ENCODE measurements at places on chromosomes 2 and 18.

GRCh38 chr18:35376393-35376741, 770 bp downstream of the ZNF396 start:
- peak; percentile 34 for DNase-seq

- no peak for DNase-seq
Observed at GRCh38 chr18:13613099-13613498, 113.3 kb downstream of the FAM210A start.

DNA sequence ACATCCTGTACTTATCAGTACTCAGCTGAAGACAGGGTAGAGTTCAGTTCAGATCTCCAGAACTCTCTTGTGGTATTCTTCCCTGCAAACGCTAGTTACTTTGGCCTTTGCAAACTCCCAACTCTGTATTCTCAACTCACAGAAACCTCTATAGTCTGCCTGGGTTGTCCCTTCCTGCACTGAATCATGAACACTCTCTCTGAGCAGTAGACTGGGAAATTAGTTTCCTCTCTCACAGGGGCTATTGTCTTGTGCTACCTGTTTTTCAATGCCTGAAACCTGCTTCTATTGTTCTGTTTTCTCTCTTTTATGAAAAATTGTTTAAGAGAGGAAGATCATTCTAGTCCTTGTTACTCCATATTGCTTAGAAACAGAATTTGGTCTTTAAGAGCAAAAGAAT, 134.7 kb downstream of the VIT start:
- DNase-seq = no peak

- DNase-seq = no peak
Observed at GRCh38 chr2:43458014-43458628, 137.7 kb downstream of the THADA start.

DNA sequence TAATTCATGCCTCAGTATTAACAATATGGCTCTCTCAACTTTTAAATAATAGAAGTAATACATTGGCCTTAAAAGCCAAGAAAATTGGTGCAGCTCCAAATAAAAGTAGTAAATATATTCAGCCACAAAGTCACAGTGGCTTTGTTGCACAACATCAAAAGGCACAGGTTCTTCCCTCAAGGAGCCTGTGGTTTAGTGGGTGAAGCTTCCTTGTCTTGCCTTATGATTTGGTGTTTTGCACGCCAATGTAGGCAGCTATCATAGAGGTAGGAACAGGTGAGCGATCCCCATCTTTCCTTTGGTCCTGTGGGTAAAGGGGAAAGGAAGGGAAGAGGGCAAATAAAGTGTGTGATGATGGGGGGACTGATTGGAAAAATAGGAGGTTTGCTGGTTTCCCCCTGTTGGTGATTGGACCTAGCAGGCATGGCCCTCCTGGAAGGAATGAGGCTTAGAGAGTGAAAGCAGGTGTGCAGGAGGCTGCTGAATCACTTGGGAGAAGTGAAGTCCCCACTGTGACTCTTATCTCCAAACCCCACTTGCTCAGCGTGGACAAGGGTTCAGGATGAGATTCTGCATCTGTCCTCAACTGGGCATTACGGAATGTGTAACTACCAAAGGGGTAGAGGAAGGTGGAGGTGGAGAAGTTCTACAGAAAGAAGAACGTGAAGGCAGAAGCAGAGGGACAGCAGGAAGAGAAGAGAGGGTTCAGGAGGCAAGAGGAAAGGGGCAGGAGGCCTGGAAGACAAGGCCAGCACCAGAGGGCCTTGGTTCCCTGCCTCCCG, 20.1 kb upstream of the TNP1 start:
- DNase-seq = no peak

GRCh38 chr2:69652206-69652605, 8.7 kb upstream of the AAK1 start:
- DNase-seq = no peak

GRCh38 chr18:23966909-23967308, 47.6 kb upstream of the TTC39C start:
- no peak for DNase-seq

DNA sequence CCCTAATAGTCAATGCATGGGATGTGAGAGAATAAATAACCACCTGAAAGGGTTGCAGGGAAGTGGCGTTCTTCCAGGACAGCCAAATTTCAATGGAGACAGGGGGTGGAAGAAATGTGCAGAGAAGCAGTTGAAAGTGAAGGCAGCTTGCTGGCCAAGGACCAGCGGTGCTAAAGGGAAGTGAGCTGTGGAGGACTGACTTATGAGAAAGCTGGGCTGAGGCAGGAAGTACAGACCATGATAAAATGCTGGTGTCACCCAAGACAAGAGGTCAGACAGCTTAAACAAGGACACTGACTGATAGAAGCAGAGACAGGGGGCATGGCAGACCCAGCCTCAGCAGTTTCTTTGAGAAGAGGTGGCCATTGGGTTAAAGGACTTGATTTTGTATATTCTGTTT, 106.7 kb downstream of the DTNB start:
- DNase-seq = no peak

DNA sequence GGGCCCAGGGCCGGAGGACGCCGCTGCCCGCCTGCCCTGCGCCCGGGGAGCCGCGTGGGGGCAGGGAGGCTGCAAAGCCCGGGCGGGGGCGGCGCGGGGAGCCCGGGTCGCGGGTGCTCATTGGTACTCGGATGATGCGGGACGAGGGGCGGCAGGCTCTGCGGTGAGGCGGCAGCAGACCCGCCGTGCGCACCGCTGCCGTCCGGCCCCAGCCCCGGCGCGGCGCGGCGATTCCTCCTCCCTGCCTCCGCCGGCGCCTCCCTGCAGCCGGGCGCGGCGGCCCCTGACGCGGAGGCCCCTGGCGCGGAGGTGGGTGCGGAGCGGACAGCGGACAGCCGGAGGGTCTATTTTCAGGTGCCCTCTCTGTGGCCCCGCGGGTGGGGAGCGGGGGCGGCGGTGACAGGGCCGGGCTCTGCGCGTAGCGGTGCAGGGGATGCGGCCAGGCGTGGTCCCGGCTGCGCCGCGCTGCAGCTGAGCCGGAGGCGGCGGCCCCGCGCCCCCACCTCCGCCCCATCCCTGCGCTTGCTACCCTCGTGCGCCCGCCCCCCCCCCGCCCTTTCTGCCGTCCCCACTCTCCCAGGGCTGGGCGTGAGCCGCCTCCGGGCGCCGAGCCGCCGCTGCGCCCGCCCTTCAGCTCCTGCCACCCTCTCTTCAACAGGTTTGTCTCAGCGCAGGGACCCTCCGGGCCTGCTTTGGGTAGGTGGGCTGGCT, 640 bp downstream of the SPTBN1 start:
- DNase-seq = peak; percentile 72

DNA sequence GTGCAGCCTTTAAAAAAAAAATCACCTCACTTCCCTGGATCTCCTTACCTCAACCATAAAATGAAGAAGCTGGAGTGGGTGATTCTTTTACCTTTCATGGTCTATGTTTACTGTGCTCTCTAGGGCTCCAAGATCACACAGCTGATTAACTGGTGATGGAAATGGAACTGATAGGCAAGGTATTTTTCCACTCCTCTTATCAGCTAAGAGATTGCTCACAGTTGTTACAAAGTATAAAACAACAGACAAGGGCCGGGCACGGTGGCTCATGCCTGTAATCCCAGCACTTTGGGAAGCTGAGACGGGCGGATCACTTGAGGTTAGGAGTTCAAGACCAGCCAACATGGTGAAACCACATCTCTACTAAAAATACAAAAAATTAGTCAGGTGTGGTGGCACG, 14.5 kb downstream of the RPS27A start:
- no peak for DNase-seq

GRCh38 chr2:23221236-23221635, 163.7 kb upstream of the KLHL29 start:
- no peak for DNase-seq

DNA sequence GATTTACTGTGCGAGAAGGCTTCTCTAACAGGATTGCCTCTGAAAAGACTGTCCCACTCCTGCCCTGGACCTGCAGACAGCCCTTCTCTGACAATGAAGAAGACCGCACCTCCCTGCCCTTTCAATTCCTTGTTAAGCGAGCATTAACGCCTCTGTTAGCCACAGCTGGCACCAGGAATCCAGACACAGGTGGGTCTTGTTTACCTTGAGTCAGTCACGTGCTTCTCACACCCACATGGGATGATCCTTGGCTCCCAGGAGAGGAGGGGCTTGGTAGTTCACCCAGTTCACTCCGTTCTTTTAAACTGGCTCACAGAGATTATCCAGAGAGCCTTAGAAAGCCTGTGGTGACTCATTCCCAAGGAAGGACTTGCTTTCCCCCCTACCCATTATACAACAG, 410.5 kb upstream of the MEIS1 start:
- no peak for DNase-seq

- no peak for DNase-seq
Observed at GRCh38 chr2:26522325-26522724, 44.4 kb upstream of the OTOF start.

GRCh38 chr18:6940451-6940850, 177.1 kb downstream of the LAMA1 start:
- DNase-seq = no peak

DNA sequence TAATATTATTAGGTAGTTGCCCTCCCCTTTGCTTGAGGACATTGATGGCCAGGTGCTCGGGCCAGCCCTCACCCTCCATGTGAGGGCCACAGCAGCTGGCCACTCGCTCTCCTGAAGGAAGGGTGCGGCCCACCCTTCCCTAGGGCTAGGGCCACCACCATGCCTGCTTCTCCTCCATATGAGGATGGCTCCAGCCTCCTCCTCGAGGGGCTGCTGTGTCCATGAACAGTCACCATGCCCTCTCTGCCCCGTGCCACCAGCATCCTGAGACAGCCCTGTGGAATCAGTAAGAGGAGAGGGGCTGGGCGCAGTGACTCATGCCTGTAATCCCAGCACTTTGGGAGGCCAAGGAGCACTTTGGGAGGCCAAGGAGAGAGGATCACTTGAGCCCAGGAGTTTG, 2.4 kb downstream of the GPR17 start:
- DNase-seq = no peak

DNA sequence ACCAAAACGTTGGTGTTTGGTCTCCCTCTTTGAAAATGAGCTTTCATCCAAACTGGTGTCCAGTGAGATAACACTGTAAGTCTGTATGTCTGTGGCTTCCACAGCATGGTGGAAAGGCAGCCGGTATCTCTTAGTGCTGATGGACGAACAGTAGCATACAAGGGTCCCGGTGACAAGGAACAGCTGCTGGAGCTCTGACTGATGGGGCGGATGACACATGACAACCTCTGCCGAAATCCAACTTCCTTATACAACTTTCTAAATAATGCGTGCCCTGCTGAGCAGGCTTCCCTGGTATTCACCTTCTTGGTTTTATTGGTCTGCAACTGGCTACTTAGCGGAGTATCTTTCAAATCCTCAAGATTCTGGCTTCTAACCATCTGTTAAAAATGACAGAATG, 216.2 kb downstream of the SRBD1 start:
- DNase-seq = no peak

GRCh38 chr18:76351961-76352581, 143.0 kb downstream of the ZNF516 start:
- peak; percentile 77 for DNase-seq

GRCh38 chr18:13448335-13448795, 229.8 kb downstream of the LDLRAD4 start:
- DNase-seq = no peak

DNA sequence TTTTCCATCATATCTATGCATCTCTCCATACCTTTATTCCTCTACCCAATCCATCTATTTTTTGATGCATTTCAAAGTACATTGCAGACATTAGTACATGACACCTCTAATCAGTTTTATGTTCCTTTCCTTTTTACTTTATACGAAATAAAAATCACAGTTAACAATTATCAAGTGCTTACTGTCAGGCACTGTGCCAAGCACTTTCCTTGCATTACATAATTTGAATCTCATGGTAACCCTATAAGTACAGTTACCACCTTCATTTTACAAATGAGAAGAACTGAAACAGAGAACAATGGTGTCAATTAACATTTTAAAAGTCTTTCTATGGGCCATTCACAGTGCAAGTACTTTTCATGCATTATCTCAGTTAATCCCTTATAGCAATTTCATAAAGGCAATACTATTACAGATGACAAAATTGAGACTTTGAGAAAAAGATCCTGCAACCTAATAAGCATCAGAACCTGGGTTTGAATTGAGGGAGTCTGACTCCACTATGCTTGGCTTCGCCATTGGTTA, 544.4 kb upstream of the TNP1 start:
- no peak for DNase-seq

- peak; percentile 22 for DNase-seq
Observed at GRCh38 chr18:76377359-76377756, 117.7 kb downstream of the ZNF516 start.

DNA sequence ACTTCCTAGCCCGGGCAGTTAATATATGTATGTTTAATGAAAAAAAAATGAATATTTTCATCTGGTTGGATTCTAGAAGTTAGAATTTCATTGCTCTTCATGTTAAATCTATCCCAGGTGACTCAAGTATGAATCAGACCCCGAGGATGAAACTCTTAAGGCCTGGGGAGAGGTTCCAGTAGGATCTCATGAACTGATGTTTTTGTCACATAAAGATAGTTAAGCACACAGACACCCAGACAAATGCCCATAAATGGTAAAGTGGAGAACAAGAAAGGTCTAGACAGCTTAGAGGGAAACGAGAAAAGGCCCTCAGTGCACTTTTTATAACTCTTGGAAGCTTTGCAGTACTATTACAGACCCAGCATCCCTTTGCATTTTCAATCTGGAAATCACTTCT, 114.1 kb downstream of the RIF1 start:
- no peak for DNase-seq

DNA sequence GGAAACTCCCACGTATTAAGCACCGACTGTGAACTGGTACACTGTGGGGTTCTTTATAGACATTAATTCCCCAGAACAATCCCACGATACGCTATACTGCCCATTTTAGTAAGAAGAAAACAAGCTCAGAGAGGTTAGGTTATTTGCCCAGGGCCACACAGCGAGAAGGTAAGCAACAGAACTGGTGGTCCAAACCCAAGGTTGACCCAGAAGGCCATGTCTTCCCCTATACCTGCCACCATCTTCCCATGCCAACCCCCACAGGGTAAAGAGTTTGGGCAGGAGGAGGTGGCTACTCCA, 69.9 kb downstream of the MARCO start:
- DNase-seq = no peak

- no peak for DNase-seq
Observed at GRCh38 chr18:12038082-12038638, 55.5 kb upstream of the ANKRD62 start.

DNA sequence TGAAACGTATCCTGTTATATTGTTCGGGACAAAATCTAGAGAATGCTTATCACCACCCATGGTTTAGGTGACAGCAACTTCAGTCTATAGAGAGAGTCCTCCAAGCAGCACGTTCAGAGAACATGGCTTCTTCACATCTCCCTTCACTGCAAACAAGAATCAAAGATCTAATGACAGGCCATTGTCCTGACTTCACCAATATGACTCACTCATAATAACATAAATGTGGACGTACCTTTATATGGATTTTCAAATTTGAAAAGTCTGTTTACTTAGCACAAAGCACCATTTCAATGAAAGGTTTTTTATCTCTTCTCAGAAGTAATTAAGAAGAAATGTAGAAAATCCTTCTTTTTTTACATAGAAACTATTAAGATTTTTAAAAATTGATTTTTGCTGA, 46.7 kb downstream of the KLF7 start:
- no peak for DNase-seq
